Transverse colon (tissue), 4 donors: ENCODE measurements at places on chromosomes 12 and 14.

GRCh38 chr14:22291406-22291805 lies 297.6 kb downstream of the DAD1 start:
- no peak for DNase-seq

DNA sequence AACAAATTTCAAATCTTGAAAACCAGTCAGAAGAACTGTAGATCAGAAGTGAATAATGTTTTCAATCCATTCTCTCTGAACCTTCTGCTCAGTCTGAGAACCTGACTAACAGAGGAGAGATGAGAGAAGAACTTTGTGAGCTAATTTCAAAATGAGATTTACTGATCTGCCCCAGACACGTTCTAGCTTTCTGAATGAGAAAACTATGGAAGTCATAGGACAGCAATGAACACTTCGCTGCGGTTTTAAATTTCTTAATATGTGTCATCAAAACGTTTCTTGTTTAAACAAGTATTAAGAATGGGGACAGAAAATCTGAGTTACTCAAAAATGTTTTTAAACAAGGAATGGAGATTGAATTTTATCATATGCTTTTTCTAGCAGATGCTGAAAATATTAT lies 66.6 kb upstream of the FAR2 start:
- DNase-seq = no peak

DNA sequence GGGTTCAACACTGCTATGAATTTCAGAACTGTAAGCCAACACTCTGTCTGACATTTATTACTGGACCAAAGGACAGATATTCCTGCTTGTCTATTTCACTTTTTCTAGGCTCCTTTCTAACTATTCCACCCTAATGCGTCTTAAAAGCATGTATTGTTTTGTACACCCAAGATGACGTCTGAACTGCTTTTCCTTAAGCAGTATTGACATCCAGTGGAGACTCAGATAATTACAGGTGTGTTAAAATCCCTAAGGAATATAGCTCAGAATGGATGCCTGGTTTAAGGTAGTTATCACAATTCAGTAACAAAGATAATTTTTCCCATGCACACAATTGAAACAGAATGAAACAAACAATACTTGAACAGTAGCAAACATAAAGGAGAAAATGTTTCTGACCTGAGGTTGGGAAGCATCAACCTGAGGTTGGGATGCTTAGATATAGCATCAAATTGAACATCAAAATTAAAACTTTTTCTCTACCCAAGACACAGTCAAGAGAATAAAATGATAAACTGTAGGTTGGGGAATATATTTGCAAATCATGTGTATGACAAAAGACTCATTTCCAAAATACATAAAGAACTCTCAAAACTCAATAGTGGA lies 93.7 kb upstream of the PTPRR start:
- no peak for DNase-seq

- peak; percentile 62 for DNase-seq
Measured at GRCh38 chr12:123905319-123905925, 67.2 kb downstream of the CCDC92 start.
